ENCODE measurements at places on chromosomes 12 and 14. TPM values are rescaled to one million over a fixed set of nuclear protein-coding genes. Genes with fewer than 3 reads are reported as not detected.

DNA sequence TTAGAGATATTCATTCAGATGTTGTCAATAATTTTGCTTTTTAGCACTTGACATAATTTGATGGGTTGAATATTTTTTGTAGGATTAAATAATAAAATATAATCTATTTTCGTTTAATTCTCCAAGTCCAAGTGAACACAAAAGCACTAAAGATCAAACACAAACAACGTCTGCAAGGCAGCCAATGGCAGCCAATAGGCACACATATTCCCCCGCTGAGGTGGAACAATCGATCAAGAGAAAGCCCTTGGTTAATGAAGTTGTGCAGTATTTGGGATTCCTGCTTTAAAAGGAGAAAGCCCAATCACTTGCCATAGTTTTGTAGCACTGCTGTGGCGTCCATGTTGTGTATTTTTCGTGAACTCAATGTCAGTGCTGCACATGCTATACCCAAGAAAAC lies 1.5 kb downstream of the DHRS7 start:
- no peak for DNase-seq

- DNase-seq = no peak
Observed at GRCh38 chr12:14057895-14058294, 76.5 kb upstream of the GRIN2B start.

The FOXN3 gene
- total RNA-seq = 37.7 TPM

- DNase-seq = no peak
Observed at GRCh38 chr14:97290977-97291376, 493.8 kb downstream of the VRK1 start.

- no peak for DNase-seq
Observed at GRCh38 chr14:59086241-59086882, 102.1 kb upstream of the DAAM1 start.

GRCh38 chr12:1273051-1273450 lies 282.0 kb downstream of the ERC1 start:
- DNase-seq = no peak

GRCh38 chr12:89709995-89710872 lies 1.6 kb upstream of the ATP2B1 start:
- DNase-seq = peak; percentile 72

The GALNT6 gene
- total RNA-seq = 24.1 TPM

DNA sequence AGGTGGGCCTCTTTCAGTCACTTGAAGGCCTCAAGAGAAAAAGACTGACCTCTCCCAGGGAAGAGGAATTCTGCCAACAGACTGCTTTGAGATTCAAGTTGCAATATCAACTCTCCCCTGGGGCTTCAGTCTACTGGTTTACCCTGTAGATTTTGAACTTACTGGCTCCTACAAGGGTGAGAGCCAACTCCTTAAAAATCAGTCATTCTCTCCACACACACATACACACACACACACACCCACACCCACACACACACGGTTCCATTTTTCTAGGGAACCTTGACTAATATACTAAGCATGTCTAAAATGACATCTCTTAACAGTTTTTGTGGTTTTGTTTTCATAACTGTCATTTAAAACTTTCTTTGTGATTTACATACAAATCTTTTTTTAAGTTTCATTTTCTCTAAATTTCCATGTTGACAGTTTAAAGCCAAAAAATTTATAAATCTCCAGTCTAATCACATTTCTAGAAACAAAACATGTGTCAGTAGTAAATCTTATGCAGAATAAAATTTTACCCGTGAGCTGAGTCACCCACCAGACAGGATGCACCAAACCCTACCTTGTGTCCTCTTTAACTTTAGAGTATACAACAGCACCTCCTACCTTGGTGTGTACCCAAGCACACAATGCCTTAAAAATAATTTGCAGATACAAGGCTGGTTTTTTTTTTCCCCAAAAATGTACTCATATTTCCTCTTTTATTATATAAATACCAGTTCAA lies 394.6 kb downstream of the AEBP2 start:
- DNase-seq = no peak

The AHSA1 gene
- 80.7 TPM for total RNA-seq

- DNase-seq = no peak
Observed at GRCh38 chr12:108324351-108325017, 14.6 kb downstream of the CMKLR1 start.

Data from liver (tissue), 10 donors.